ENCODE measurements at places on chromosomes 6 and 20.

GRCh38 chr20:49865559-49865958 is 49.8 kb downstream of the SPATA2 start:
- DNase-seq = no peak

DNA sequence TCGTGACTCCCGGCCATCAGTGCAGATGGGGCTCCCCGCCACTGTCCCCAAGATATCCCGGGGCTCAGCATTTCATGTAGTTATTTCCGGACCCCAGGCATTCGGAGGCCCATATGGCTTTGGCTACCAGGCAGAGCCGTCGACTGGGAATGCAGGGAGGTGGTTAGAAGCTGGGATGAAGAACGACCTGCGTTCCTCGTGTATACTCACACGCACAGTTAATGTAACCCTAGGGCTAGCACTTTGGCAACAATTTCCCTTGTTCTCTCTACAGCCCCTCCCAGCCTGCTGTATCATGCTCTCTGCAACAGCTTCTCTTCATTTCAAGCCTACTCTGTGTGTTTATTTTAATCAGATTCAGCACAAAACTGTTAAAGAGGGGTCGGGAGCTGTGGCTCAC is 240.4 kb downstream of the MYLK4 start:
- no peak for DNase-seq

DNA sequence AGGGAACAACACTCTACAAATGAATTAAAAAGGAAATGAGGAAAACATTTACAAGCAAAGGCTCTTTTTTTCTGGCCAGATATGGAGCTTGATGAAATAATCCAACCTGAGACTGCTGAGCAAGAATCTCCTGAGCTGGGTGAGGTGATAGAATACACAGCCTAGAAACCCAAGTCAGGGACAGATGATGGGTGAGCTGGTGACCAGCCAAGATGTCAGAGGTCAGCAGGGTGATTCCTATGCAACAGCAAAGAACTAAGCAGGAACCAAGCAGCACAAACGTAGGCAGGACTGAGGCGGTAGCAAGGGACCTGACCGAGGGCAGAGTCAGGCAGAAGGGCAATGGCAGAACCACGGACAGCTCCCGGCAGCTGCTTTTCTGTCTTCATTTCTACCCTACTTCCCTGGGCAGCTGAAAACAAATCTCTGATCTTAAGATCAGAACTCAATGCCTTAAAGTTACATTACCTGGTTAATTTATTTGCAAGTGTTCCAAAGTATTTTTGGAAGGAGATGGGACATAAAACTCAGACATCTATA is 75.1 kb downstream of the CDC40 start:
- peak; percentile 41 for DNase-seq

GRCh38 chr20:51628533-51629398 is 86.2 kb upstream of the NFATC2 start:
- no peak for DNase-seq

DNA sequence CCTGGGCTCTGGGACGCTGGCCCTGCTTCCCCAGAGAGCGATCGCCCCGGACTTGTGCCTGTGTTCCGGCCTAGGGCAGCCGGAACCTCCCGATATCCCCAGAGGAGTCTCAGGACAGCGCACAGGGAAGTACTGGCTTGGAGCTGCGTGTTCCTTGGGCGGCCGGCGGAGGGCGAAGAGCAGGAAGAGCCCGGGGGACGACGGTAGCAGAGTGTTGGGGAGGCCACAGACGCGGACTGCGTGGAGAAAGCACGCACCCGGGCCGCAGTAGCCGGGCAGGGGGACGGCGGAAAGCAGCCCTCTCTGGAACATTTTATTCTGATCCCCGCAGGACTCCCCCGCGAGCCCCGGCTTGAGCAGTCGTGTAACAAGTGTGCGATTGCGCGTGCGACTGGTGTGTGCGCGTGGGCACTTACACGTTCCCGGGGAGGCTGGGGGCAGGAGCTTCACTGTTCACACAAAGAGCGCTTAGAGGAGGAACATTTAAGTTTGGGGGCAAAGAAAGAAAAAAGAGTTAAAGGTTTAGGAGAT is 36.1 kb downstream of the NCR2 start:
- no peak for DNase-seq

DNA sequence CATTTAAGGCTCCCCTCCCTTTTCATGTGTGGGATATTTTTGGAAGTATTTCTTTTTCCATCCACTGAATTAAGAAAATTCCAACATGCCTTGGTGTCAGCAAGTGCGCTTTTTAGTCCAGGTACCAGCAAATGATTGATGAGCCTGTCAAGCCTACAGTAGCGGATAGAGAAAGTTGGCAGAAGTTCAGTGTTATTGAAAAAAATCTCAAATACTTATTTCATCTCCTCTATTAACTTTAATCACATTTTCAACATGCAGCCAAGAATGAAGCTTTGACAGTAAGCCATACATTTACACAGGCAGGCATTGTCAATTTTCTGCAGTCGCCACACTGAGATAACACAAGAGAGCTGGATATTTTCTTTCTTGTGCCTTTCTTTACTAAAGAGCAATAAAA is 50.4 kb downstream of the BLOC1S5 start:
- DNase-seq = no peak

DNA sequence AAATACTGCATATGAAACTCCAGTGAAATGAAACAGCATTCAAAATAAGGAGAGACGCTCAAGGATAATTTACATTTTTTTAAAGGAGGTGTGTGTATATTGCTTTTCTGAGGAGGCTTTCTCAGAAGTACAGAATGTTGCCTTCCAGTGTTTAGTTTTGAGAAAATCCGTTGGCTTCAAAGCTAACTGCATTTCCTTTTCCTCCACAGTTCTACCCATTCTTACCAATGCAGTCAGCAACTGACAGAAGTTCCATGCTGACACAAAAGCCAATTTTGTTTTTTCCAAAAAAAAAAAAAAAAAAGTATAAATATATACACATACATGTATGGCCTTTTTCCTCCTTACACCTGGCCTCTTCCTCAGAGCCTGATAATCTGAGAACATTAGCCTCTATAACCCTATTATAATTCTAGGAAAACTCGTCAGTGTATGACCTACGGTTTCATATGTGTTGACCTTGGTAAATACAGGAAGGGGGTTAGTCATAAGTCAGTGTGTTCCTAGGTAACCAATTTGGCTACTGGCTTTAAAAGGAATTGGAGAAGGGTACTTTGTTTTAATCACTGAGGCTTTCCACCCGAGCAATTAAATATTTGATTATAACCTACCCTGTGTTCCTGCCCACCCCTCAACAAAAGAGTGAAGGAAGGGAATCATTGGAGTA is 24.2 kb downstream of the MGME1 start:
- DNase-seq = no peak

GRCh38 chr6:112827793-112828192 is 480.7 kb downstream of the RFPL4B start:
- no peak for DNase-seq

DNA sequence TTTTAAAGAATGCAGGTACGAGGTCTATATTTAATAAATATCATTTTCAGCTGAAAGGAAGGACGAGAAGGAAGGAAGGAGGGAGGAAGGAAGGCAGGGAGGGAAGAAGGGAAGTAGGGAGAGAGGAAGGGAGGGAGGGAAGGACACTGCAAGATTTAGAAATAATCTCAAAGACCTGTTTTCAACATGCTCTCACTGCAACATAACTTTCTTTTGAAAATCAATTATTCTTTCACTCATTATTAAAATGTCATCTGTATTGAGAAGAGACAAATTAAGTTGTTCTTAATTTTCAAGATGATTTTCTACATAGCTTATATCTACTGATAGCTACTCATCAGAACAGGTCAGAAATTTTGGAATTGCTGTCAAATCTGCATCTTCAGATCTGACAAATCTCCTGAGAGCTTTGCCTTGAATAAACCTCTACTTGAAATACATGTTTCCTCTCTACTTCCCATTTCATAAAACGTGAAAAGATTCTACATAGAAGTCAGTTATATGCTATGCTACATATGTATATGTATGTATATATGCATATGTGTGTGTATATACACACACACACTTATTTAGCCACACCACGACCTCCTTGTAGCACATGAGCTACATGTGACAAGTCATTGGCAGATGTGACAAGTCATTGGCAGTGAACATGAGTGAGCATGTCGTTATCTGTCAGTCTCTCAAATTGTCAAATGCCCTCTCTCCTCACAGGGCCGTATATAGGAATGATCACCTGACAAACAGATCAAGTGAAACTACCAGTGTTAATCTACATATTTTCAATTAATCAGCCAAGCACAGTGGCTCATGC is 241.6 kb downstream of the LY86 start:
- no peak for DNase-seq

DNA sequence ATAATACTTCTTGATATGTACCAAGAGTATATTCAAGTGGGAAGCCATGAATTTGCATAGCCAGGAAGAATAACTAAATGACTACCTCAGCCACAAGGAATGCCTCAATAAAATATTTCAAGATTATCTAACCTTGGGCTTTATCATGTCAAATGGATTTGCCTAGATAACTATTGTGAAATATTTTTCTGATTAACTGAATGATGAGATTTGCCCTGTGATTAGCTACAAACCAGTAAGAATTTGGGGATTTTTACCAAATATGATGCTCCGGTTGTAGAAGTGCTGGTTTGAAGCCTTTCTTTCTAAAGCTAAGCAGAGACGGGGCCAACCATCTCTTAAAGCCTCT is 125.6 kb upstream of the LAMP5 start:
- no peak for DNase-seq

DNA sequence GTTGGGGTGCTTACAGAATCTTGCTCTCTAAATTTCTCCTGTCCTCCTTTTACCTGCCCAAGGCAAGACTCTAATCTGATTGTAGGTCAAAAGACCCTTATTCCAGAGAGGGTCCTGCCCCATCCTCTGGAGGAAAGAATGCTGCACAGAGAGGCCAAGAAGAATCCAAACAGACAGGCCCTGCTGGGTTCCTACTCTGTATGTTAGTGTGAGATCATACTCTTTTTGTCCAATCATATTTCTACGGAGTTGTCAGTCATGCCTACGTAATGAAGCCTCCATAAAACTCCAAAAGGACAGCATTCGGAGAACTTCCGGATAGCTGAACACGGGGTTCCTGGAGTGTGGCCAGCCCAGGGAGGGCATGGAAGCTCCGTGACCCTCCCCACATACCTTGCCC is 50.5 kb downstream of the VEGFA start:
- no peak for DNase-seq

DNA sequence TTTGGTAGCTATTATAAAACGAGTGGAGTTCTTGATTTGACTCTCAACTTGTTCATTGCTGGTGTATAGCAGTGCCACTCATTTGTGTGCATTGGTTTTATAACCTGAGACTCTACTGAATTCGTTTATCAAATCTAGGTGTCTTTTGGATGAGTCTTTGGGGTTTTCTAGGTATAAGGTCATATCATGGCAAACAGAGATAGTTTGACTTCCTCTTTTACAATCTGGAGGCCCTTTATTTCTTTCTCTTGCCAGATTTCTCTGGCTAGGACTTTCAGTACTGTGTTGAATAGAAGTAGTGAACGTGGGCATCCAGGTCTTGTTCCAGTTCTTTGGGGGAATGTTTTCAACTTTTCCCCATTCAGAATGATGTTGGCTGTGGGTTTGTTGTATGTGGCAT is 38.8 kb downstream of the SUMO4 start:
- no peak for DNase-seq

DNA sequence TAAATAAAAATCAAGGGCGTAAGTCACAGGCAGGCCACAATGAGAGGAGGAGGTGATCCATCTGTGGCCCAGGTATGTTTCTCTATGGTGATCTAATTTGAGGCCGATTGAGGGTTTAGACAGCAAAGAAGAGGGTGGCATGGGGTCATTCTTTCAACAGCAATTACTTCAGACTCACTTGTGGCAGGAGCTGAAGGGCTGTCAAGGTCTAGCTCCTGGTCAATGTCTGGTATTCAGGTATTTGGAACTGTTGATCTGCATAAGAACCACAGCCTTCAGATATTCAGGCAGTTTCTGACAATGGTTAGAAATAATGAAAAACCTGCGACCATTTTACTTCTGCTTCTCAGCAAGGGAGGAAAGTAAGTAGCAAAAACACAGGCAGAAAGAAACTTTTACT is 259.6 kb downstream of the FOXC1 start:
- no peak for DNase-seq

DNA sequence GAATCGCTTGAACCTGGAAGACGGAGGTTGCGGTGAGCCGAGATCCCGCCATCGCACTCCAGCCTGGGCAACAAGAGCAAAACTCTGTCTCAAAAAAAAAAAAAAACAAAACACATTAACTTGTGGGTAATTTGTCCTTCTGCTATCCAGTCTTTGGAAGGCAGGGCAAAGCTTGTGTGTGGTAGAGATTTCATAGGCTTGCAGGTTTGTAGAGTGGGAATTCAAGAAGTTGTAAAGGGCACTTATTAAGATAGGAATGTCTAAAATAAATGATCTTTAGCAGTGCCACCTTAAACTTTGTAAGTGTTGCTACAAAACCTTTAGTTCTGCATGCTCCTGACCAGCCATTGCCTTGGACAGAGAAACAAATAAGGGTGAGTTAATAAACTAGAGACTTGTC is 8.4 kb downstream of the VAPB start:
- no peak for DNase-seq

DNA sequence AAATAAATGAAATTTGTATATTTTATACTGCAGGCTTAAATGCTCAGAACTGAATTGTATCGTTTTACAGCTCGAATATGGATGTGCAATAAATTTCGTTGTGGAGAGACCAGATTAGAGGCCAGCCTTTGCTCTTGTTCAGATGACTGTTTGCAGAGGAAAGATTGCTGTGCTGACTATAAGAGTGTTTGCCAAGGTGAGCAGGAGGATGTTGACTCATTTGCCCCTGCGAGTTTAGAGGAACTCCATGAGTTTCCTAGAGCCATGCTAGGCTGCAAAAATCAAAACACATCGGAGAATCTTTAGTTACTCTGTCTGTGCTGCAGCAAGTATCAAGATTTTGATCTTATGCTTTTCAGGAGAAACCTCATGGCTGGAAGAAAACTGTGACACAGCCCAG is 15.4 kb downstream of the ENPP3 start:
- DNase-seq = no peak

GRCh38 chr20:40584130-40584809 is 104.8 kb downstream of the MAFB start:
- DNase-seq = no peak

- DNase-seq = no peak
These were observed 37.8 kb downstream of the MCUR1 start for GRCh38 chr6:13776602-13777001.

DNA sequence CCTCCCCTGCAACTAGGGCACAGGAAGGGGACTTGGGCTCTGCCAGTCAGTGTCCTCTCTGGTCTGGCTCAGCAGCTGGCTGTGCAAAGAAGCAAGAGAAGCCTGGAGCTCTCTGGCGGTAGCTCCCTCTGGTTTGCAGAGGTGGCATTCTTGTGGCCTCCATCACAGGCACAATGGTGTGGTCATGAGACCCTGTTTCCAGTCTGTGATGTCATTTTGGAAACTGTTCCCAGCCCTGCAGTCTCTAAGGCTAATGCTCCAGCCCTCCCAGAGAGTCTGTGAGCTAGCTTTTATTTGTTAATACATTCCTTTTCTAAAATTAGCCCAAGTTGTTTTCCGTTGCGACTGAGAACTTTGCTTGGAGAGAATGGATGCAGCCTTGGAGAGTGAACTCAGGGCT is 69.5 kb upstream of the FOXQ1 start:
- DNase-seq = no peak

GRCh38 chr6:104858642-104859041 is 1.1 kb downstream of the HACE1 start:
- DNase-seq = no peak

GRCh38 chr6:31587791-31588777 is 2.0 kb downstream of the LST1 start:
- no peak for DNase-seq

Measured in activated naive CD4-positive, alpha-beta T cell treated with anti-CD3 and anti-CD28 coated beads, Interleukin-2, amount 10 ng/mL, durations not matched to agents 7 days and 5 days (primary cell).